SHP77 treated with DMSO at 0.1 percent for 48 hours (cell line): ENCODE measurements at places on chromosomes 2 and 18.

- DNase-seq = no peak
Measured at GRCh38 chr2:83063511-83063910, 1395.6 kb downstream of the SUCLG1 start.

DNA sequence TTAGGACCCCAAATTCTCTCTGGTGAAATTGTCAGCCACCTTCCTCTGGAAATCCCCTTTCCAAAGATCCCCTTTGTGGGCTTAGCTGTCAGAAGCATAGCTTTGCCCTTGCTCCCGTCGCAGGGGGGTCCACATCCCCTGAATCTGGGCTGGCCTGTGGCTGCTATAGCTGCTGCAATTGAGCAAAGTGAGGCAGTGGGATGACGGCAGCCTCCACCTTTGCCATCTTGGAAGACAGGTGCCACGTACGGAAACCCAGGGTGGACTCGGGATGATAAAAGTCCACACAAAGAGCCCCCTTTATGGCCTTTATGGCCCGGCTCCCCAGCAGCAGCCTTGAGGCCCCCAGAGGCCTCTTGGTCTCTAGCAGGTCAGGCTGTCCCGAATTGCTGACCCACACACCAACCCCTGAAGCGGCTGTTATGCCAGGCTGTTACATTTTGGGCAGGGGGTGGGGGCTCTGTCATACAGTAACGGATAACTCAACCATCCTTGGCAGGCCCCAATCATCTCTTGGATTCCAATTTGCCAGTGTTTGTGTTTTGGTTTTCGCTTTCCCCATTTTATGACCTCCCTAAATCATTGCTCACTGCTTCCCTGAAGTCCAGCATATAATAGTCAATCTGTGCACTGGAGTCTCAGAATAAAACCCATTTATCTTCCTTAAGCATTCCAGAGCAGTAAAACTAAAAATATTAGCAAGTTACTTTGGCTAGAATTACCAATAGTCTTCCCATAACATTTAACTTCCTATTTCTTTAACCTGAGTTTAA is 33.2 kb upstream of the ID2 start:
- DNase-seq = no peak

DNA sequence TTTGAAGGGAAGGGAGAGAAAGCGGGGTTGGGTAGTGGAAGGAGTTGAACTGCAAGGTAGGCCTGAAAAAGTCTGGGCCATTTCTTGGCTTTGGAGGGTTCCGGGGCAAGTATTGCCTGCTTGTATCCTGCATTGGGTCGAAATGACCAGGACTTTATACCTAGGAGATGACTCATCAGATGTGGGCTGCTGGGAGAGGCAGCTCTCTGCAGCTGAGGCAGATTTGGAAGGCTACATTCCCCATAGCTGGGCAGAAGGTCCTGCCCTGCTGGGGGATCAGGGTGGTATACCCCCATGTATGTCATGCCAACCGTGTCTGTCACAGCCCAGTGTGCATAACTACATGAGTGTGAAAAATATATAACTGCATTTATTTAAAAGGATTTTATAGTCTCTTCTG is 171.8 kb upstream of the SPRED2 start:
- DNase-seq = no peak

GRCh38 chr18:79848579-79849327 is 51.0 kb downstream of the KCNG2 start:
- DNase-seq = no peak

DNA sequence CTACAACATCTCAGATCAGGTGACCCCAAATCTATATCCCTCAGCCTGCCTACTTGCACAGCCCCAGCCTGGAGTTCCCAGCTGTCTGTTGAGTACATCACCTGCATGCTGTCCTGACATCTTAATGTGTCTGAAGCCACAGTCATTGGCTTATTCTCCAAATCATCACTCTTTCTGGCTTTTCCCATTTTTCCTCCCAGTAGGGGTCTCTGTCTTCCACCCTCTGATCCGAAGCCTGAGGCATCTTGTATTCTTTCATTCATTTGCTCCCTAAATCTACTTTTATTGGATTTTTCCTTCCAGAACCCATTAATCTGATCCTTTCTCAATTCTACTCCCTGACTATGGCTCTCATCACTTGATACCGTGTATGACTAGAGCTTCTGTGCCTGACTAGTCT is 332.9 kb upstream of the DCC start:
- no peak for DNase-seq

- no peak for DNase-seq
Measured at GRCh38 chr2:4098137-4098536, 394.8 kb downstream of the DCDC2C start.

- DNase-seq = no peak
Measured at GRCh38 chr2:158773121-158773520, 22.0 kb upstream of the DAPL1 start.

- no peak for DNase-seq
Measured at GRCh38 chr18:7066965-7067555, 50.5 kb downstream of the LAMA1 start.

- DNase-seq = no peak
Measured at GRCh38 chr18:28729321-28729720, 552.4 kb upstream of the CDH2 start.

DNA sequence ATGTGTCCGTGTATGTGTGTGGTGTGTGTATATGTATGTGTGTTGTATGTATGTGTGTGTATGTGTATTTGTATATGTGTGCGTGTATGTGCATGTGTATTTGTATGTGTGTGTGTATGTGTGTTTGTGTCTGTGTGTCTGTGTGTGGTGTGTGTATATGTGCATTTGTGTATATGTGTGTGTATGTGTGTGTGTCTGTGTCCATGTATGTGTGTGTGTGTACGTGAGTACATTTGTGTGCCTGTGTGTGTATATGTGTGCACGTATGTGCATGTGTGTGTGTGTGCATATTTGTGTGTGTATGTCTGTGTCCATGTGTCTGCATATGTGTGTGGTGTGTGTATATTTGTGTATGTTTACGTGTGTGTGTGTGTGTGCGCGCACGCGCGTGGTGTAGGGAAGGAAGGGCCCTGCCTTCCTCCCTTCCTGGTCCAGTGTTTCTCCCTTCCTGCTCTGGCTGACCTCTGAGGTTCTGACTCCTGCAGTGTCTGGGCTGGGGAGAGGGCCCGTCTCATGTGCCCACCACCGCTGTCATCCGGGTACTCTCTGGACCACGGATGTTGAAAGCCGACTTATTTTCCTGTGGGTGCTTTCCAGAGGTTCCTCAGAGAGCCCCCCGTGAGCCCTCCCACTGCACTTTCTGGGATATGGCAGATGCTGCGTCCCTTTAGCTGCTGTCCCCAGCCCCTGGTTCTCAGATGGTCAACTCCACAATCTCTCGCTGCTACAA is 209.5 kb downstream of the DYSF start:
- no peak for DNase-seq
